ENCODE measurements at places on chromosomes 1 and 21.
A peak's percentile ranks its signal among the peaks of the same experiment; 100 is the strongest.

DNA sequence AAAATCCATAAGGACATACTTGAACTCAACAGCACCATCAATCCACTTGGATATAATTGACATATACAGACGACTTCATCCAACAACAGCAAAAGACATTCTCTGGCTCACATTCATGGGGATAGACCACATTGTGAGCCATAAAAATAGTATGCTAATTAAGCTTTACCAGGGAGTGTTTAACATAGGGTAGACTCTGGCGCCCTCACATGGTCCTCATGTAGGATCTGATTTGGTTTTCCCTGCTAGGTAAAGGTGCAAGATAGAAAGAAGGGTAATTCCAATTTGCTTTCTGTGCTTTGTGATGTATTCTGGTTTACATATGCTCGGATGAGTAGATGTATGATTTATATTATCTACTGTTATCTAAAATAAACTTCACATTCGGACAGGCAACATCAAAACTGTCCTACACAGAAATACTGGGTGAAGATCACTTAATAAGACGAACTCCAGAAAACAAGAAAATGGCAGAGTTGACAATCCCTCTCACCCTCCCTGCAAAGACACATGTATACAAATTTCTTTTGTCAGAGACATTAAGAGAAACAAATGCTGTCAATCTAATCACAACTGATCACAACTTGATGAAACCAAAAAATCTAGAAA is 27.7 kb downstream of the CR1L start:
- DNase-seq = peak; percentile 21

DNA sequence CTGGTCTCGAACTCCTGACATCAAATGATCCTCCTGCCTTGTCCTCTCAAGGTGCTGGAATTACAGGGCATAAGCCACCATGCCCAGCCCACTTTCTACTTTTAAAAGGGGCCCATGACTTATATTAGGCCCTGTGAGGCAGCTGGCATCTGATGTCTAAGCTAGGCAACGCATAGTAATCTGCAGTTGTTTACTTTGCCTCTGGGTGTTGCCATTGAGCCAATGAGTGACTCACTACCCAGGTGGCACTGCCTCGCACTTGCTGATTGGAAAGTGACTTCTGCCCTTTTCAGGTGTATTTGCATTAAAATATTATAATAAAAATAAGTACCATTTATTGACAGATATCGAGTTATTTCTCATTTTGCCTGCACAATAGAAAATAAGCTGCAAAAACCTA is 84.9 kb downstream of the KIF14 start:
- DNase-seq = no peak

- no peak for DNase-seq
These were observed 55.8 kb downstream of the SSBP3 start for GRCh38 chr1:54350360-54350759.

DNA sequence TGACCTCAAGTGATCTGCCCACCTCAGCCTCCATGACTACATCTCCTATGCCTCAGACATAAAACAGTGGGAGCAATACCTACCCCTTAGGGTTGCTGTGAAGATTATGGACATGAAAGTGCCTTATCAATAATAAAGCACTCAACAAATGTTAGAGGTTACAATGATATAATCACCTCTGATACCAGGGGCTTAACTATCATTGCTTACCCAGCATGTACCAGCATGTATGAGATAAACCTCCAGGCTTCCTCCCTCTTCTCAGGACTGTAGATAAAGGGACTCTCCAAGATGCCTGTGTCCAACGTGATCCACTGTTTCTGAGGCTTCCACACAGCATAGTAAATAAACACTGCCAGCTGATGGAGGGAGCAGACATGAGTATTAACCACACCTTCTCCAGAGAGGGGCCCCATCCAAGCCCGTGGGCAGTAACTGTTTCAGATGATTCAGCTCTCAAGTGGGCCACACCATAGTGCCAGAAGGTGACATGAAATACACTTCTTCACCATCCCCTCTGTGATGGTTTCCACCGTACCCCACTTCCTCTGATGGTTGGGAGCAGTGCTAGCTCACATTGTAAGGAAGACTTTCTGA is 26.2 kb downstream of the RHBDL2 start:
- no peak for DNase-seq

- DNase-seq = no peak
These were observed 104.6 kb downstream of the ADSS2 start for GRCh38 chr1:244346972-244347618.

GRCh38 chr1:48073798-48074530 is 76.8 kb upstream of the TRABD2B start:
- DNase-seq = no peak

GRCh38 chr1:211991695-211992094 is 43.7 kb downstream of the INTS7 start:
- no peak for DNase-seq

- DNase-seq = no peak
These were observed 19.4 kb downstream of the TMEM81 start for GRCh38 chr1:205064741-205065316.

- no peak for DNase-seq
These were observed 24.3 kb downstream of the WNT2B start for GRCh38 chr1:112533029-112533428.

DNA sequence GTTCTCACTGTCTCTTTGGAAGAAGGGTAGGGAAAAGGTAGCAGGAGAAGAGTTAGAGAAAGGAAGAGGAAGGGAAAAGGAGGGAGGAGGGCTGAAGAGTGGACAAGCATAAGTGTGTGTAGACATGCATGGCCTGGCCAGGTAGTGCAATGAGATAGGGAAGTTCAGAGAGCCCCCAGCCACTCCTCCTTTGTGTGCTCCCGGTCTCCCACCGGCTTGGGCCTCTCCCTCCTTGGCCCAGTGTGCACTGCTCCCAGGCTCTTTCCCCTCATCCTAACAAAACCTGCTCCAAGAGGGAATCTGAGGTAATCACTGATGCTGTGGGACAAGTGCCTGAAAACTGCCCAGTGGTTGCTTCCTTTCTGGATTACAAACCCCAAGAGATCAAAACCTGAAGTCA is 10.3 kb upstream of the LEMD1 start:
- no peak for DNase-seq

- DNase-seq = no peak
These were observed 5.3 kb downstream of the FCRLB start for GRCh38 chr1:161726473-161727255.

DNA sequence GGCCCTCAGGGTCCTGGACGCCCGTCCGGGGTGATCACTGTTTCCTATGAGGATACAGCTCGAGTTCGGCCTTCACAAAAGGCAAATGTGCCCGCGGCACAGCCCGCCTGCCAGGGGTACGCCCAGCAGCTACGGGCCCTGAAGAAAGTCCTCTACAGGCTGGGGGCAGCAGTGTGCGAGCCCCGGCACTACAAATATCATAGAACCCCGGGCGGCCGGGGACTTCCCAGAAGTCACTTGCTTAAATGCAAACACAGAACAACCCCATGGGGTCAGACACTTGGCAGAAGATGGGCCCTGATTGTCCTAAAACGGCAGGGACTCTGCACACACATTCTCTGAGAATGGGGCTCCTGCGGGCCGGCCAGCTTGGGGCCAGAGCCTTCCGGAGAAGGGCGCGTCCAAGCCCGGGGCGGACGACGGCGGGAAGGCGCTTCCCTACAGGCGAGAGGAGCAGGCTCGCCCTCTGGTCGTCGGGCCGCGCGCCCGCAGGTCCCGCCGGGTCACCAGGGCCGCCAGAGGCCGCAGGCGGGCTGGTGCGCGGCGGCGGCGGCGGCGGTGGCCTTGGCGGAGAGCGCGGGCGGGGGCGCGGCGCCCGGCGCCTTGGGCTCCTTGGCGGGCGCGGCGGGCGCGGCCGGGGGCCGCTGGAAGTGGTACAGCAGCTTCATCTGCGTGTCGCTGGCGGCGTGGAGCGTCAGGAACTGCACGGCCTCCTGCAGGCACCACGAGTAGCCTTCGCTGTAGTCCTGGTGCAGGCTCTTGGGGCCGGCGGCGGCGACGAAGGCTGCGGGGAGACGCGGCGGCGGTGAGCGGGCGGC is 888 bp downstream of the HES5 start:
- DNase-seq = no peak

DNA sequence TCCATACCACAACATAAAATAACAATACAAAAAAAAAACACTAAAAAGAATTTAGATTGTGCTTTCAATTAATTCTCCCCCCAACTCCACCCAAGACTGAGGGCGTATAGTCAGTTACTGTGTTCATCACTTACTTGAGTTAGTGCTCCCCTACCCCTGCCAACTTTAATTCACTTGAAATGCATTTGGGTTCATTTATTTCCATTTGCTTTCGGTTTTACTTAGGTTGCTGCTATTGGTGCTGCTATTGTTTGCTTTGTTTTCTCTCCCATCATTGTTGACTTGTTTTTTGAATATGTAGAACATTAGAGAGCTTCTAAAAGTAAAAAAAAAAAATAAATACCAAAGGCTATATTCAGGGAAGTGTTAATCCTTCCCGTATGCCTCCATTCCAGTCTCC is 10.7 kb upstream of the CYYR1 start:
- no peak for DNase-seq

DNA sequence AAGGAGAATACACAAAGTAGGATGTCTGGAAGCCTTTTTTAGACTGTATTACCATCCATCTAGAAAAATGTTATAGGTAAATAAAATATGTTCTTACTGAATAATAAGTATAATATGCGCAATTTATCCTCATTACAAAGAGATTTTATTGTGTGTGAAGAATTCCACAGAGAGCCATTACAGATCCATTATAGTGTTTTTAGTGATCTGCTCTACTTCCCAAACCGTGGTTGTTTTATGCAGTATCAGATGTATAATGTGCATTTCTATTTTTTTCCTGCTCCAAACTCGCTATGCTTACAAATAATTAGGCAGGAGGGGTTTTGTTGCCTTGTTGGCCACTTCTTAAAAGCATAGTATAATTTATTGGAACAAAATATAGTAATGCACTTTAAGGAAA is 447.8 kb downstream of the USP25 start:
- no peak for DNase-seq

DNA sequence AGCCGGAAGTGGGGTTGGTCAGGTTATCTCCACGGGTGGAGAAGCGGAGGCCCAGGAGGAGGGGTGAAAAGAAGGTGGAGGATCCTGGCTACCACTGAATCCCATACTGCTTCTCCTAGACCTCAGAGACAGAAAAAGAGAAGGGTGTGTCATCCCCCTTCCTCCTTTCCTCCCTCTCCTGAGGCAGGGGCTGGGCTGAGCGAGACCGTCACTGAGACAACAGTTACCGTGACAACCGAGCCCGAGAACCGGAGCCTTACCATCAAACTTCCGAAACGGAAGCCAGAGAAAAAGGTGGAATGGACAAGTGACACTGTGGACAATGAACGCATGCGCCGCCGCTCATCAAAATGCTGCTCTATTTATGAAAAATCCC is 42.1 kb upstream of the NBPF3 start:
- no peak for DNase-seq

DNA sequence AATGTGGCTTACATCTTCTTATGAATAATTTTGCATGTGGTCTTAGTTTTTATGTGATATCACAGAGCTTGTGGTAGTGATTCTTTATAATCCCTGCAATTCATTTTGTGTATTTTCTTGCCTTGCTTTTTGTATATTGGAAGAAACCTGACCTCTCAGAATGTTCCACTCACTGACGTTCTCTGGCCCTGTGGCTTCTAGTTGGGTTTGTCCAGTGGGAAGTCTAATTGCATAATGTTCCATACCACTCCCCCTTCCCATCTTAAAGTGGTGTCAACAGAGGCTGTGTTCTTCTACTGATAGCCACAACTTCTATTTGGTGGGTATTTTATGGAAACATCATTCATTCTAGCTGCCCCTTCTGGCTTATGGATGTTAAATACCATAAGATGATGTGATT is 225.3 kb downstream of the BACH1 start:
- DNase-seq = no peak

DNA sequence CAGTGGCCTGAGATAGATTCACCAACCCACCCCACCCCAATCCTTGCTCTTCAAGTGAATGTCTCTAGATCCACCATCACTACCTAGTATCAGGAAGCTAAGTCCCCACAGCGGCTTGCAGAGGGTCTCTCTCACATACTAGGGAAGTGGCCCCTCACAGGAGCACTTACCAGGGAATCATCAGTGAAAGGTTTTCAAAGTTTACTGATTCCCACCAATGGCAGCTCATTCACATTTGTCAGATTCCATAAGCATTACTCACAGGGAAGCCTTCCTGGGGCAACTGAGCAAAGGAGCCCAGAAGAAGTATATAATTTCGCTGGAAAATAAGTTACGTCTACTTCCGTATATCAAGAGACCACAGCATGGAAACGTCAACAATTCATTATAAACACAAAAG is 120.8 kb downstream of the GREM2 start:
- no peak for DNase-seq

DNA sequence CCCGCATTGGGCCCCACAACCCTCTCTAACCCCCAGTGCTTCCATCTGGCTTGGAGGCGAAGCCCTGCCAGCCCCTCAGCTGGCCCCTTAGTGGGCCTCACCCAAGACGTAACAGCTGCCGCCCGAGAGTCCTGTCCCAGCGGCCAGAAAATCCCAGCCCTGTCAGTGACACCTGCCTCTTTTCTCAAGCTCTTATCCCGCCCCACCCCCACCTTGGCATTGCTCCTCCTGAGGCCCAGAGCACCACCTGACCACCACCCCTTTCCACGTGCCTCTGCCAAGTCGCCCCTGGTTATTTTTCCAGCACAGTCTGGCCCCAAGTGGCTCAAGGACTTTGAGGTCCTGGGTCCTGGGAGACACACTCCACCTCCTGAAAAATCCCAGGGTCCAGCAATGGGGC is 5.9 kb upstream of the CTRC start:
- DNase-seq = no peak

DNA sequence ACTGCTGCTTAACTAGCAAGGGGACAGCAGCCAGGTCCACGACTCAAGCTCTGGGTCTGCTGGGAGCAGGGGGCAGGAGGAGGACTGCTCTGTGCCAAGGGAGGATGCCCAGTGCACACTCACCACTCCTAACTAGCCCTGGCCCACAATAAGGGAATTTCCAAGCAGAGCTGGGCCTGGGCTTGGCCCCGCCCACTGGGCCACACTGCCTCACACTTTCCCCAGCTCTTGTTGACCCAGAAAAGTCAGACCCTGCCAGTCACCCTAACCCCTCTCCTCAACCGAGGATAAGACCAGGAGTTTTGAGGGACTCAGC is 18.7 kb downstream of the SLC9A1 start:
- DNase-seq = no peak

DNA sequence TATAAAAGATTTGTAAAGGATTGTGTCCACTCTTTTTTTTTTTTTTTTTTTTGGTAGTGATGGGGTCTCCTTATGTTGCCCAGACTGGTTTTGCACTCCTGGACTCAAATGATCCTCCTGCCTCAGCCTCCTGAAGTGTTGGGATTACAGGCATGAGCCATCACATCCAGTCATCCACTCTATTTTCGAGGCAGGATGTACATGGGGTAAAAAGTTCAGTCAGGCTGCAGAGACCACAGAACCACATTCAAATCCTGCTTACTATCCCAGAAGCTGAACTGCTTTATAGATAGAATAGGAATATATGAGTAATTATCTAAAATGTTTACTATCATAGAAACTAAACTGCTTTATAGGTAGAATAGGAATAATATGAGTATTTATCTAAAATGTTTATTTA is 26.0 kb upstream of the KCNK2 start:
- no peak for DNase-seq

DNA sequence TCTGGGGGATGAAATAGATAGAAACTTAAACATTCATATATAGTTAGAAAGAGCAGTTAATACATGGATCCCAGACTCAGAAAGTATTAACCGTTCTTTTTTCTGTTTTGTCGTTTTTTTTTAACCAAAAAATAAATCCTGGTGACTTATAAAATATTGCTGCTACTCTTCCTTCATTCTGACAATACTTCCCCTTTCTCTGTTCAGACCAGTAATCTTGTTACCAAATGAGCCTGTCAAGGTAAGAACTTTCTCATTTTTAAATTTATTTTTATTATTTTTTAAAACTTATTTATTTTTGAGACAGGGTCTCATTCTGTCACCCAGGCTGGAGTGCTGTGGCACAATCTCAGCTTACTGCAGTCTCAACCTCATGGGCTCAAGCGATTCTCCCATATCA is 13.7 kb downstream of the PTPN22 start:
- no peak for DNase-seq

Measured in kidney epithelial cell (primary cell).